ENCODE measurements at places on chromosomes 2 and 18.

DNA sequence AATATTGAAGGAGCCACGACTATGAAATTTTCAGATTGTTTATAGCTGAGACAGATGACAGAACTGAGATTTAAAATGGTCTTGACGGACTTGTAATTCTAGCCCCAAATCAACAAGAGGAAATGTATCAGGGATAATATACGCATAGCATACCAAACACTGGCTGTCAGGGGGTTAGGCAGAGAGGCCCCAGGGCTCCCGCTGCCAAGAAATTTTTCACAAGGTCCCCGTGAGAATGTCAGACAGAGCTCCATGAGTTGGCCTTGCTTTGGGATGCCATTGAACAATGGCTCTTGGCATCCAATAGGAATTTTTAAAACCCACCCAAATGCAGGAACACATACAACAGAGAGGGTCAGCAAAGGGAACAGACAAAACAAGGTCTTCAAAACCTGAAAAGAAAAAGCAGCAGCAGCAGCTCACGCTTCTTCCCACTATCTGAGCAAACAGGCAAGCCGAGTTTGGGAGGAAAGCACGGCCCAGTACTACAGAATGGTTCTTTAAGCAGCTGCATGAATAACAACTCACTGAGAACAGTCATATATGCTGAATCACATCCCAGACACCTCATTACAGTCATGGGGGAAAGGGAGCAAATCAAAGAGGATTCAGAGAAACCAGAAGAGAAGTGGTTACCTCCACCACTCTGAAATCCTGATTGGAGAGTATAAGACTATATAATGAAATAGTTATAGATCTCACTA lies 445.6 kb downstream of the RND3 start:
- DNase-seq, result no peak

- DNase-seq, result no peak
Measured at GRCh38 chr2:26161926-26162325, 11.0 kb upstream of the GAREM2 start.

DNA sequence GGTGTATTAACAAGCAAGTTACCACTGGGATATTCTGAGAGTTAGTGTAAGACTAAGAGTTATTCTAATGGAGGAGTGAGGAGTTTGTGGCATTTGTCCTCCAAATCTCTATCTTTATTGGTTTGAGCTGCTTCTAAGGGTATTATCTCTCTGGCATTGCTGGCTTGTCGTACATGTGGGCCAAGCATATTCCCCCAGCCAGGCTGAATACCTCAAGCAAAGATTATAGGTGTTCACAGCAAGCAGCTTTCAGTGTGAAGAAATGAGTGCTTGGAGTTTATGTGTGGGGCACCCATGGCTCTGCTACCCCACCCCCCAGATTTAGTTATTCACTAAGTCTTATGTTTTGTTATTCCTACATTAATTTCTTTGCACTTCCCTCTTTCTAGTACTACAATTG lies 193.6 kb upstream of the FANCL start:
- no peak for DNase-seq

DNA sequence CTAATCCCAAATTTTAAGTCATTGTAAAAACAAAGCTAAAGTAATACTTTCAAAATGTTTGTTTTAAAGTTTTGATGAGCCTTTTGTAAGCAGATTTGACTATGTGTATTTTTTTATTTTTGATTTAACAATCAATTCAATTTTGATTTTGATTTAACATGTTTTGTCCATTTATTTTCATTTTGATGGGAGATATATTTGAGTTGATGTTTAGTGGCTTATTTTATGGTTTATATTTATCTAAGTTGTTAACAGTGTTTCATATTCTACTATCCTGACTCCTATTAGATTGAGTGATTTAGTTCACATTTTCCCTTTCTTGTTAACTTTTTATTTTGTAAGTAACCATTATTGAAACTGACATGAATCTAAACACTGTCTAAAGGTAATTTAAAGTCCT lies 44.7 kb downstream of the TMEM18 start:
- no peak for DNase-seq

- DNase-seq, result no peak
Measured at GRCh38 chr18:57135699-57136098, 11.2 kb upstream of the BOD1L2 start.
